Stimulated activated CD4-positive, alpha-beta T cell treated with anti-CD3 and anti-CD28 coated beads, Interleukin-1b, Interleukin-23, amount 100 ng/mL, for 4 hours (primary cell): ENCODE measurements at places on chromosomes 16 and 17.

GRCh38 chr17:73528679-73529078 is 115.6 kb downstream of the SDK2 start:
- DNase-seq = no peak

DNA sequence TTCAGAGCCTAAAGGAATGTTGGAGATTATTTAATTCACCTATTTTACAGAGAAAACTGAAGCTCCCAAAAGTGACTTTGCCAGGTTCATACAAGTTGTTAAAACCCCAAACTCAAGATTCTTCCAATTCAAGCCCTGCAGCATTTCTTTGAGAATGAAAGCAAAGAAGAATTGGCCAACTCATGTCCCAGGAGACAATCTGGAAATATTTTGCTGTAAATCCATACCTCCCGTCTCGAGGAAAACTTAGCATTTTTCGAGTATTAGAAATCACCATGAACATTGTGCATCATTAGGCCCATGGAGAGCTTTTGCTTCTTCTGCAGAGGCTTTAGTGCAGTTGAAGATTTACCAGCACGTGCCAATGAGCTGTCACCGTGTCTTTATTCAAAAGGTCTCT is 176.4 kb upstream of the KCNJ16 start:
- DNase-seq = no peak

GRCh38 chr16:4002121-4002520 is 114.1 kb downstream of the ADCY9 start:
- no peak for DNase-seq

DNA sequence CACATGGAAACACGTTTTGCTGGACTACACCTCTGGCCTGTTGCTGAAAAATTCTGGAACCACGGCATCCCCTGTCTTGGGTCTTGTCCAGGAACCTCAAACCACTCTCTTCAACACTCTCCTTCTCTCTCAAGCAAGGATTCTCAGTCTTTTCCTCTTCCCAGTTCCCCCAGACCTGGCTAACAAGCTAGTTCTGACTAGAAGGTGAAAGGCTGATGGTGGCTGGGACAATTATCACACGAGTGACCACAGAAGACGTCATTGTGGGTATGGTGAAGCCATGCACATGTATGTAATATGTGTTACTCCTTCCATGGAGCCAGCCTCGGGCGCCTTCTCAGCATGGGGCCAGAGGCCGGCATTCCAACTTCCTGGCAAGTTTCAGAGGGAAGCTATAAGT is 123.0 kb downstream of the CDYL2 start:
- DNase-seq = no peak

DNA sequence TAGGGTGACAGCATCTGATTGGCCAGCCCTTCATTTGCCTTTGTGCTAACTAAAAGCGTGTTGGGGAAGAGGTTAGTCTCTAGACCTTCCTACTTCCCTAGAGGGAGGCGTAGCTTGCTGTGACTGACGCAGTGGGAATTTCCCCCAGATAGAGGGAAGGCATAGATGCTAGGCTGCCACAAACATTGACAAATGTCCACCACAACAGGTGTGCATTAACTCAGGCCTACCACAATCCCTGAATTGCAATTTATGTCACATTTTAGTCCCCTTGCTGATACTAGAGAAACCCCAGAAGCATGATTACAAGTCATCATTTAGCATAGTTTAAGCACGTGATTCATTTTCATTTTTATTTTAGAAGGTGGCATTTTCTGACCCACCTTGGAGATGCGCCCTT is 76.3 kb upstream of the WSB1 start:
- no peak for DNase-seq

- no peak for DNase-seq
Observed at GRCh38 chr16:900211-900610, 70.6 kb downstream of the LMF1 start.

DNA sequence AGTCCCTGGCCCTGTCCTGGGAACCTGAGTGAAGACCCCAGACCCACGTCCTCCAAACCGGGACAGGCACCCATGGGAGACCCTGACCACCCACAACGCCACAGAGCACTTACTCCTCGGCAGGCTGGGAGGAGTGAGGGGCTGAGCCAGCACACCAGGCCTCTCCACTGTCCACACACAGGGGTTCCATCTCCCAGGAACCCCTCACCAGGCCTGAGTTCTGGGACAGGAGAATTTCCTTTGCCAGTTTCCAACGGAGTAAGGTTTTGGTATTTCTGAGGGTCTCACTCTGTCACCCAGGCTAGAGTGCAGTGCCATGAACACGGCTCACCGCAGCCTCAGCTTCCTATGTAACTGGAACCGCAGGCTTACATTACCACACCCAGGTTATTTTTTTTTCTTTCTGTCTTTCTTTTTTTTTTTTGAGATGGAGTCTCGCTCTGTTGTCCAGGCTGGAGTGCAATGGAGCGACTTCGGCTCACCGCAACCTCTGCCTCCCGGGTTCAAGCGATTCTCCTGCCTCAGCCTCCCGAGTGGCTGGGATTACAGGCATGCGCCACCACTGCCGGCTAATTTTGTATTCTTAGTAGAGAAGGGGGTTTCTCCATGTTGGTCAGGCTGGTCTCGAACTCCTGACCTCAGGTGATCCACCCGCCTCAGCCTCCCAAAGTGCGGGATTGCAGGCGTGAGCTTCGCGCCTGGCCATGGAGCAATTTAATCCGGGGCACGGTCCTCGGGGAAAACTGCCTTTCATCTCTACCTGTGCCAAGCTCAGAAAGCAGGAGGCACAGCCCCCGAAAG is 1.6 kb downstream of the PGAP6 start:
- DNase-seq = no peak

- no peak for DNase-seq
Observed at GRCh38 chr16:52407778-52408177, 139.2 kb downstream of the TOX3 start.

GRCh38 chr16:8888951-8889892 is 7.1 kb downstream of the LITAFD start:
- DNase-seq = no peak
